ENCODE measurements at places on chromosomes 16 and 17. TPM values are rescaled to one million over a fixed set of nuclear protein-coding genes. Genes with fewer than 3 reads are reported as not detected.

Gene ADAMTS18
- total RNA-seq = 0.94 TPM

Gene TP53TG3
- total RNA-seq = not detected

Gene PPP1R1B
- total RNA-seq = 16.3 TPM

Gene PER1
- 16.6 TPM for total RNA-seq

Gene TBX21
- total RNA-seq = not detected
